ENCODE measurements at places on chromosomes 2 and 18. TPM values are rescaled to one million over a fixed set of nuclear protein-coding genes. Genes with fewer than 3 reads are reported as not detected.

Gene SNTG2
- 1.0 TPM for total RNA-seq

Gene ACP1
- 132 TPM for total RNA-seq

GRCh38 chr2:11684894-11685460 lies 15.0 kb upstream of the NTSR2 start:
- no peak for DNase-seq

GRCh38 chr2:219561179-219562048 lies 9.9 kb downstream of the OBSL1 start:
- no peak for DNase-seq

DNA sequence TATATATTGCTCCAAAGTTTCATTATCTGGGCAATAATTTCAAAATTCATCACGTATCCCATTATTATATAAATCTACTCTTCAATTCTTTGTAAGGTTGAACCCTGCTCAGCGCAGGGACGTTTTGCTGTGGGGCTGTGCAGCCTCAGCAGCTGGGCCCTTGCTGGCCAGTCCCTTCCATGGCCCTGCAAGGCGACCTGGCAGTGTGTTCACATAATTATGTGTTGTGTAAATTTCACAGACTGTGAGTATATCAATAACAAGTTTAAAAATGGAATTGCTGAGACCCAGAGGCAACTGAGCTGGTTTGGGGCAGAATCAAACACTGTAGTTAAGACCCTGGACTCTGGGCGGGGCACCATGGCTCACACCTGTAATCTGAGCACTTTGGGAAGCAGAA lies 16.1 kb upstream of the MAL start:
- no peak for DNase-seq

DNA sequence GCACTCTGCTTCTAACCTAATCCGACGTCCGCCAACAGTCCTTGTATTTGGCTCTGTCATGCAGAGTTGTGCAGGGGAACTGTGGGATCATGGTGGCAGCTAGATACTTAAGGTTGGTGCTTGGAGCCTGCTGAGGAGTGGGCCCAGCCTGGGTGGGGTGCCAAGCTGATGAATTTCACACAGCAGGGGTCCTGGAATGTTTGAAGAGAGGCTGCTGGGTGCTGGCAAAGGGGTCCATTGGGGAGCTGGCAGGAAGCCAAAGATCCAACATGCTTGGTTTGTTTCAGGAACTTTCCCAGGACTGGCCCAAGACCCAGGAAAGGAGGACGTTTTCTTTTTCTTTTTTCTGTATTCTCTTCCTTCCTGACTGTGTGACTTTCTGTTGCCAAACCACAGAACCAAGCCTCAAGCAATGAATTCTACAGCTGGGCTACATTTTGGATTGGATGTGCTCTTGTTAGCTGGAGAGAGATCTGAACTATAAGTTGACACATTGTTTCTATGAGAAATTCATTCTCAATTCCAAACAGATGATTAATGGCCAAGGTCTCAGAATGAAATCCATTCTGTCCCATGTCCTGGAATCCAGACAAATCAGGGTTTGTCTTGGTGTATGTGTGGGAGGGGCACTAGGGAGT lies 49.9 kb downstream of the DHRS9 start:
- DNase-seq: no peak

Gene GCA
- total RNA-seq: 11.1 TPM

DNA sequence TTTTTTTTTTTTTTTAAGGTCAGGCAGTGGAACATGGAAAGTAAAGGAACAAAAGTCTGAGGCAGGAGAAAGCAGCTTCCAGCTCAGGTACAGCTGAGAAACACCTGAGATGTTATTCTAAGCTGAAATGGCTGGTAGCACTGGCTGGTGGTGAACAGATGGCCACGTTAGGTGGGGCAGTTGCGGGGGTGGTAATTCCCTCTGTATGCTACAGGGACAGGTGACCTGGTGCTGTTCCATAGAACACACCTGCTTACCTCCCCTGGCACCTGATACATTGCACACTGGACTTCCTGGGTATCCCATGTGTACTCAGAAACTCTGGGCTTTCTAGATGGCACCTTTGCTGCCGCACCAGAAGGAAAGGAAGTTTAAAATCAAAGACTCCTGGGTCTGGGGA lies 333.3 kb downstream of the SLC8A1 start:
- no peak for DNase-seq

DNA sequence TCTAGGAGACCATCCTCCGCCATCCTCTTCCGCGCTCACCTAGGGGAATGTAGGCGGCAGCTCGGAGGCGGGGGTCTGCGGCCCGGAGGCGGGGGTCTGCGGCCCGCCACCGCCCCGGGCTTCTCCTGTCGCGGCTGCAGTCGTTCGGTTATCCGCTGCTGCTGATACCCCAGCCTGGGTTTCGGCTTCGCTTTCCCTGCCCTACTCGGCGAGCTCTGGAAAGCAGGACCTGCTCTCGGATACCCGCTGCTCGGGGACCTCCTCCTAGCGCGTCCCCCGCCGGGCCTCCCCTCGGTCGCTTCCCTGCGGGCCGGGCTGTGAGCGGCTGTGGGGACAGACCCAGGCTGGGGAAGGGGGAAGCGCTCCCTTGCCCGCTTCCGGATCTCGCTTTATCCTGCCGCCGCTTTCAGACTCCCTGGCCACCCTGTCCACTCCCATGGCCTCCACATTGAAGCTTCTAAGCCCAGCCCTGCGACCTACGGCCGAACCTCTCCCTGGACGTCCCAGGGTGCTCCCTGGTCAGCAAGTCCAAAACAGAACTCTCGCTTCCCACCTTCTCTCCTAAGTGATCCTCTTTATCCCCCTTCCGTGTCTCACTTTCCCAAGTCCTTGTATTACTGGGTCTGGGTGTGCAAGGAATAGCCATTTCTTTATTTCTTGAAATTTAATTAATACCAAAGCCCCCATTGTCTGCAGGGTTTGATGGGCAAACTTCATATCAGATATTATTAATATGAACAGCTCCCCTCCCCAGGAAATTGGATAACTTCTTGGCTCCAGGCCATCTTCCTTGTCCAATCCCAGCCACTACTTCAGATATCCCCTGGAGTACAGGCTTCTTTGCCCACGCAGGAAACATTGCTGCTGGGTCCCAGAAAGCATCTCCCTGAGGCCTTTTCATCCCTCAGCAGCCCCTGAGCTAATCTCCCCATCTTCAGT lies 769 bp downstream of the FKBP1B start:
- peak; percentile 13 for DNase-seq

DNA sequence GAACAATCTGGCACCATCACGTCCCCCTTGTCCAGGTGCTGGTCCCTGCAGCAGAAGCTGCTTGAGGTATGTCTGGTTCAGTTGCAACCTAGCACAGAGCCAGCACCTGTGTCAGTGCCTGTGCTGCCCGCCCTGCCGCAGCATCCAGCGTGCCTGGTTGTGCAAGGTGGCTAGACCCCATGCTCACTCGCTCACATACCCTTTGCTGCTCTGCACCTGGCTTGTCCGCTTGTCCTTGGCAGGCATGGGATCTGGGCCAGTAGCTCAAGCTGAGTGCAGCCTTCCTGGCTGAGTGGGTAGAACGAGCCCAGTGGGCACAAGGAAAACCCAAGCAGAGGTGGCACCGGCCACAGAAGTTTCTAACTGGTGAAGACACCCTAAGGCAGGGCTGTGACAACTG lies 314.6 kb upstream of the KYNU start:
- no peak for DNase-seq

Gene OTX1
- total RNA-seq: not detected

DNA sequence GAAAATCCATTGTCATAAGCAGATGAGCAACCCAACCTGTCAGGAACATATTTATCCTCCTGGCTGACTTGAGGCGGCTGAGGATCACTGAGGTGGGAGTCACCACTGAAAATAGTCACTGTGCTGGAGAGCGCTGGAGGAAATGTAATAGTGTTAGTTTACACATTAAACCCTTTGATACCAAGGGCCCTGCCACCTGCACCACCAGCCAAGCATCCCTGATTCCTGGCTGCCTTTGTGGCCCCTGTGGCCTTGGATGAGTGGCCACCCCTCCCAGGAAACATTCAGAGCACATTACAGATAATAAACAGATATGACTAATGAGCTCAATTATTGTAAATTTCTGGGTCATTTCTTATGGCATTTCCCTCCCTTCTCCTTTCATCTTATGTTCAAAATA lies 105.9 kb downstream of the LYPD1 start:
- no peak for DNase-seq

Gene POTEJ
- total RNA-seq: not detected

GRCh38 chr2:191933307-191934105 lies 86.6 kb upstream of the CAVIN2 start:
- no peak for DNase-seq

GRCh38 chr2:171046048-171046560 lies 114.6 kb downstream of the TLK1 start:
- DNase-seq: no peak

Gene LOXHD1
- total RNA-seq: not detected

Gene TMEFF2
- not detected for total RNA-seq

Gene SATB2
- total RNA-seq: 0.18 TPM

Gene IMPA2
- 9.8 TPM for total RNA-seq

DNA sequence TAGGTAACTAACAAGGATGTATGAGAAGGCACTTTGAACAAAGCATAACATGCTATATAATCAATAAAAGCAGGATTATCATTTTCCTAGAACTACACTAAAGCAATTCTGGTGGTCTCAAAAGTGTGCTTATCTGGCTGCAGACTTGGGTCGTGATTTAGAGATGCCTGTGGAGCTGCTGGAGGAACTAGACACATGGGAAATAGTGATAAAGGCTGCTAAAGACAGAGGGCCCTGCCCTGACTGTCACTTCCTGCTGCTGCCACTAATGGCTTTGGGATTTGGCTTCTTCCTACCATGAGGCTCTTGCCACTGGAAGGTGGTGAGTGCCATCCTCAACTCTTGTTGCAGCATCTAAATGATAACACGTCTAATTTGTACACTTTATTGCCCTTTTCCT lies 22.5 kb downstream of the TMEM178A start:
- no peak for DNase-seq

Measured in activated T-cell treated with anti-CD3 and anti-CD28 coated beads, Interleukin-2, amount 50 U/mL, for 4 hours (primary cell).